ENCODE measurements at places on chromosomes 2 and 18.
A peak's percentile ranks its signal among the peaks of the same experiment; 100 is the strongest.

DNA sequence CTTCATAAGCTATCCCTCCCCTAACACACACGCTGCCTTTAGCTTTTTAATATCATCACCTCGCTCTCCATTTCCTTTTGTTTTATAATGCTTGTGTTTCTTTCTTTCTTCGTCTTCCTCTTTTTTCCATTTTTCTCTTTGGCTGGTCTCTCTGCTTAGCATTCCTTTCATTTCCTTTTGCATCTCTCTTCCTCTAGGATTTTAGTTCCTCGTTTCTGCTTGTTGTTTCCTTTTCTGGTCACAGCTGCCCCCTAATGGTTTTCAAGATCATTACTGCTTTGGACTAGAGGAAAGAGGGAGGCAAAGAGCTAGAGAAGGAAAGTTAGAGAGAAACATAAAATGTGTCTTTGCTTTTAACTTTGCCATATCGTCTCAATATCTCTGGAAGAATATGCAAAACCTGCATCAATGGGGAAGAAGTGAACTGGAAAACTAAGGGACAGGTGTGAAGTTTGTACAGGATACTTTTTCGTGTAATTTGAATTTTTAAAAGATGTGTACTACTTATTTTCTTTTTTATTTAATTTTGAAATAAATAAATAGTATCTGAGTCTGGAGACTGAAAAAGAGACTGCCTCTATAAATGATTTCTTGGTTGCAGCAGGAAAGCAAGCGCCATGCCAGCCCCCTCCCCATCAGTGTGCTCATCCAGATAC lies 6.3 kb upstream of the NRP2 start:
- peak; percentile 9 for DNase-seq

DNA sequence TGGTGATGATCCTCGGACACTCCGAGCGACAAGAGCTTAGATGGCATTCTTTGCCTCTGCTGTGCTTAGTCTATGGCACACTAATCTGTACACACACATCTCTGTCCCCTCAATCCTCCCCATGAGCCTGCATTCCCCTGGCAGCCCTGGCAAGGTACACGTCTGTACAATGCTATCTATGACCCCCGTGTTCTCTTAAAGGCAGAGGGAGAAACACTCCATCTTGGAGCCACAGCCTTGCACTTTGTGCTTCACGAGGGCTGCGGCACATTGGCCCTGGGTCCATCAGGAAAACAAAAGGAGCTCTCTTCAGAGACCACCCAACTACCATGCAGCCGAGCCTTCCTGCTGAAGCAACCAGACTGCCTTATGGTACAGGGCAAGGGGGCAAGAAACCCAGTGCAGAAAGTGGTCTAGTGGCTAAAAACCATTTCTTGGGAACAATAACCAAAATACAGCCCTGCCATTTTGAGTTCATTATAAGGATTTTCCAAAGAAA lies 42.5 kb downstream of the STEAP3 start:
- DNase-seq, result no peak

DNA sequence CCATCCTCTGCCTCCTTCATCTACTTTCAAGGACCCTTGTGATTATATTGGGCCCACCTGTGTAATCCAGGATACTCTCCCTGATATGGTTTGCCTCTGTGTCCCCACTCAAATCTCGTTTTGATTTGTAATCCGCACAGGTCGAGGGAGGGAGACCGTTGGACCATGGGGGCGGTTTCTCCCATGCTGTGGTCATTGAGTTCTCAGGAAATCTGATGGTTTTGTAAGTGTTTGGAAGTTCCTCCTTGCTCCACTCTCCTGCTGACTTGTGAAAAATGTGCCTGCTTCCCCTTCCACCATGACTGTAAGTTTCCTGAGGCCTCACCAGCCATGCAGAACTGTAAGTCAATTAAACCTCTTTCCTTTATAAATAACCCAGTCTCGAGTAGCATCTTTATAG lies 42.0 kb upstream of the EML6 start:
- no peak for DNase-seq

GRCh38 chr2:1557467-1557820 lies 144.2 kb downstream of the TPO start:
- DNase-seq, result no peak

DNA sequence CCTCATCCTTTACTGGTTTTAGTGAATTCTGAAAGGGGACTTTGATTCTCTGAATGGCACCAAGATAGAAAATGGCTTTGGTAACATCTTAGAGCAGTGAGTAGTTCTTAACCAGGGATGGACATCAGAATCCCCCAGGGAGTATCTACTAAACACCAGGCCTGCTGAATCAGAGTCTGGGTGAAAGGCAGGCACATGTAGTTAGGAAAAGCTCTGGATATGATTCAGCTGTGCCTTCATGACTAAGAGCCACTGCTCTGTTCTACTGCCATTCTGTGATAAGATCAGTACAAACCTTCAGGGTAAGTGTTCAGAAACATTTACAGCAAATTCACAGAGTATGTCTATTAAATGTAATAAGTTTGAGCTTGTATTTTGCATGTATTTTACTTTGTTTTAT lies 46.2 kb upstream of the B3GNT2 start:
- no peak for DNase-seq

- no peak for DNase-seq
Observed at GRCh38 chr2:134259571-134259970, 5.7 kb downstream of the MGAT5 start.

- no peak for DNase-seq
Observed at GRCh38 chr18:79533146-79533545, 137.4 kb downstream of the NFATC1 start.

DNA sequence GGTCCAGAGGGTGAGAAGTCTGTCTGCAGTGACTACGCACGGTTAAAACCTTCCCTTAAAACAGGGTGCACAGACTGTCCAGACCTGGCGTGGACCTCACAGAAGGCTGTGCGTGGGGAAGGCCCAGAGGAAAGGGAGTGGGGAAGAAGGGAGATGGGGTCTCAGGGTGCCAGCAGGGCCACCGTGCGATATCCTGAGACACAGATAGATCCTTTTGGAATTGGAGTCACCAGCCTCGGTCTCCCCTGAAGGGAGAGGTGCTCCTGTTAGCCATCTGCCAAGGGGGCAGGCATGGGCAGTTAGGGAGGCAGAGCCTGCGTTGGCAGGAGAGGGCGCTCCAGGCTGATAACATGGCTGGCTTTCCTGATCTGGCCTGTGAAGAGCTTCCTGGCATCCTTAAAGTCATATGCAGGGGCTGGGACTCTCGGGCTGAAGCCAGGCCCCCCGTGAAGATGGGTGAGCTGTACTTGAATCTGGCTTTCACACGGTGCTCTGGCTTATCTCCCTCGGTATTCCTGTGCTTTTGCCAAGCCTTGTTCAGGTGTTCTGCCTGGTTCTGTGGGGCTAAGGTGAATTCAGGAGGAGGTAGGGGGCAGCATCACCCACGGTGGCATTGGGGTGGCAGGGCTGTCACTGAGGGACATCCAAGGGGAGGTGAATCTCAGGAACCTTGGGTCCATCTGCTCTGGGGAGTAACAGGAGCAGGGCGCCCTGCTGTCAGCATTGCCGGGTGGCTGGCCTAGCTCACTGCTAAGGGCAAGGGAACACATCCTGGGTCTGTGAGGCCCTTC lies 107.2 kb upstream of the SMAD2 start:
- DNase-seq, result no peak

DNA sequence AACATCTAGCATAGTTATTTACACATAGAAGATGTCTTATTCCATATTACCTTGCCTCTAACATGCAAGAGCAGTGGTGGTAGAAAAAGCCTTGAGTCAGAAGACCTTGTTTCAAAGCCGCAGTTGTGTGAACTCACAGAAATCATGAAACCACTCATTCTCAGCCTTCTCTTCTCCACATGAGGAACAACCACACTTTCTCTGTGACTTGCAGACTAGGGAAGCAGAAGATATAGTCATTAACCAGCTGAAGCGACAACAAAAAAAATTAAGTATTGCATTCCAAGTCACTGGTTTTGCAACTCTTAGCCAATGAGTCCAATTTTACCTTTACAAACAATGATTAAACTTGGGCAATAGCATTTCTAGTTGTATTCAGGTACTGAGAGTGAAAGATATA lies 19.0 kb downstream of the TWSG1 start:
- no peak for DNase-seq

DNA sequence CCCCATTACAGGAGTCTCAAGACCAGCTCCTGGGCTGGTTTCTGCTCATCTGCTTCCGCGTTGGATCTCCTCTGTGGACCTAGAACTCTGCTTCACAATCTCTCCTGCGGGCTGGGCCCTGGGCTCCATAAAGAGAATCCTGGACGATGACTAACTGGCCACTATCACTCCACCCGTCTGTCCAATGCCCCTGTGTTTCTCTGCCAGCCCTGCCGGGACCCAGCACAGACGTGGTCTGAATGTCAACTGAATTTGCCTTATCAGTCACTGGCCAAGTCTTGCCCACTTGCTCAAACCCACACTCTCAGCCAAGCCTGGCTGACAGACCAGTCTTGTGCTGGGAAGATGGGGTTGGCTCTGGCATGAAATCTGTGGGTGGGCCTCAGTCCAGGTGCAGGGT lies 17.4 kb downstream of the KIF3C start:
- DNase-seq, result no peak

GRCh38 chr2:127174136-127174535 lies 46.0 kb downstream of the CYP27C1 start:
- peak; percentile 18 for DNase-seq

DNA sequence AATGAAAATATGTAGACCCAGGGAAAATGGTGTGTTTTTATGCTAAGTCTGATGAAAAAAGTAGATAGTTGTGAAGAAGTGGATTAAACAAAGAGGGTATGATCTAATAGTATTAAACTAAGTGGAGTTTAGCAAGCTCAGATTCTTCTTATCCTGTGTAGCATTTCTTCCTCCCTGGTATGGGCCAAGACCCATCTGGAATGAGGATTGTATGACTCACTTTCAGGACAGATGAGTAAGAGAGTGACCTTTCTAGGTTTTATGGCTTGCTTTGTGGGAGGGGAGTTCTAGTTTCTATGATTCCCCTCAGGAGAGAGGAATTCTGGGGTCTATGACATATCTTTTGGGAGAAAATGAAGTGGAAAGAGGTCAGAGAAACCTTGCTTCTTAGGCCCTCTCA lies 550.1 kb downstream of the SPAG16 start:
- no peak for DNase-seq

DNA sequence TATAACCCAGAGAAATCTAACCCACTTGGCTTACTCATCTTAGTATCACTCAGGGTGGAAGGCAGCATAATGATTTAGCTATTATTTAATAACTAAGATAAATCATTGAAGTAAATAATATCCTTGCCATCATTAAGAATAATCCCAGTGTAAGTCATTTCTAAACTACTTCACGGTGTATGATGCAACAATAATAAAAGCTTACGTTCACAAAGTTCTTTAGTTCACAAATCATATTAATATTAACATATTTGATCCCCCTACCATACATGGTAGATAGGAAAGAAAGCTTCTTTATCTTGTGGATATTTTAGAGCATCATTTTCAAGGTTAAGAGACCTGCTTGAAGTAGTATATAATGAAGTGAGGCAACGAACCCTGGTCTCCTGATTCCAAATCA lies 401.0 kb downstream of the NCKAP5 start:
- no peak for DNase-seq

DNA sequence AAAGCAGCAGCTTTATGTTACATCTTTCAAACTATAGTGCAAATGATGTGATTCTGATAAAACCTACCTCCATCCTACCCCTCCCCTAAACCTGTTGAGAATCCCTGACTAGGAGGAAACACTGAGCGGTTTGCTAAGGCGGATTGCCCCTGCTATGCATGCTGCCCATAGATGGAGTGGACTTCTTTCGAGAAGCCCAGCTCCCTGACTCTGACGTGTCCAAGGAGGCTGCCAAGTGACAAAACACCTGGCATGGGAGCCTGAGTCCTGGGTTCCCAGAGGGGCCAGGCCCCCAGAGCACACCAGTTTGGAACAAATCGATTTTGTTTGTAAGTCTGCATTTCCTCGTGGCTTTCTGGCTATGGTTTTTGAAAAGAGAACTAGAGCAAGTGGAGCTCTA lies 1.4 kb upstream of the UXS1 start:
- no peak for DNase-seq

- DNase-seq, result no peak
Observed at GRCh38 chr2:67451086-67451832, 54.1 kb downstream of the ETAA1 start.

DNA sequence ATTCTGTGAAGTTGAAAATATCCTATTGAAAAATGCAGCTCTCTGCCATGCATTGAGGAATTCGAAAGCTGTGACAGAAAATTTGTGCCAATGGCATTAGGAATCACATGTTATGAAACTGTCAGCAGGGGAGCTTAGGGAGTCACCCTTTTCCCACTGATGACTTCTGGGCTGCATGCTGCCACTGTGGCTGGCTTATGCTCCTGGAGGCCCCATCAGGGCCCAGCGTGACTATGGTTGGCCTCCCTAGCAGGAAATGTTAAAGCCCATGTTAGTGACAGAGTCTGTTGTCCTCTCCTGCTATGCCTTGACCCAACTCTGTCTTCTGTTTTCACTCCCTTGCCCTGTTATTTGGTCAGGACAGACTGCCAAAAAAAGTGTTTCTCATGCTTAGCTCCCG lies 139.5 kb upstream of the DAPL1 start:
- DNase-seq, result no peak

DNA sequence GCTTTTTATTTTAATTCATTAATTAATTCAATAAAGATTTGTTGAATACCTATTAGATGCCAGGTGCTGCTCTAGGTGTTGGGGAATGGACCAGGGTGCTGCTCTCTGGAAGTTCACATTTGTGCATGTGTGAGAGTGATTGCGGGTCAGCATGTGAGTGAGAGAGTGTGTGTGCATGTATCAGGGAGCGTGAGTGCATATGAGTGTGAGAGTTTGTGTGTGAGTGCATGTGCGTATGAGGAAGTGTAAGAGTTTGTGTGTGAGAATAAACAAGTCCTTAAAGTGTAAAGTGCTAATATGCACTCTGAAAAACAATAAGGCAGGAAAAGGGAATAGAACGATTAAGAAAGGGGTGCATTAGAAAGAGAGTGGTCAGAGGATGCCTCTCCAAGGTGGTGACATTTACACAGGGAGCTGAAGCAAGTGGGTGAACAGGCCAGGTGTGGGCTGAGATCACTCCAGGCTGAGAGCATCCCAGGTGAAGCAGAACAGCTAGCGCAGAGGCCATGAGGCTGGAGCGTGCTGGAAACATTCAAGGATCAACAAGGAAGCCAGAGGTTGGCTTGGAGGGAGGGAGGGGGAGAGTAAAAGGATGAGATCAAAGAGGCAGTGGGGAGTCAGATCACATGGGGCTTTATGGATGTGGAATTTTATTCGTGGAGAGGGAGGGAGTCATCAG lies 50.5 kb upstream of the SLC1A4 start:
- no peak for DNase-seq

DNA sequence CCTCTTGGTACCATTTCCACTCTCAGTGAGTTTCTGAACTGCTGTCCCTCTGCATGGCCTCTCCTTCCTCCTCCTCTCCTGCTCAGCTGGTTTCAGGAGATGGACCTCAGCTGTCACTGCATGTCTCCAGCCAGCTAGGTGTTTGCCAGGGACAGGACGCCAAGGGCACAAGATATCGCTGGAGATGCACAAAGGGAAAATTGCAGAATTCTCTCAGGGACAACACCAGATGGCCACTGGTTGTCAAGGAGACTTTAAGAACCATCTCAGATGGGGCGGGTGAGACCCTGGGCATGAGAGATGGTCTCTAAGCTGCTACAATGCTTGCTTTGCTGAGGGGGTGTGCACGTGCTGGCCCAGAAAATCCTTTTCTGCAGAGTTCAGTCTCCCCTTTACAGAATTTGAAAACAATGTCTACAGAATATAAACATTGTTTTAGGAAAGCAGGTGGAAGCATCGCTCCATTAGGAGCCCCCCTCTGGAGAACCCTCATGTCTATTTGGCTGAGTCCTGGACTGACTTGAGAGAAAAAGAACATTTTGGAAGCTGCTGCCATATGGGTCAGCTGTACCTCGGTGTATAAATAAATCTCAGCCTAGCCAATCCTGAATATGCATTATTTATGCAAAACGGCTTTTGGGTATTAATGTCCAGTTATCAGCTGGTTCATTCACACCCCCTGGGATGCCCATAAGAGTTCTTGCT lies 57.8 kb upstream of the SPP2 start:
- DNase-seq, result no peak

Measured in anterior cingulate cortex (tissue), 58 donors.